Thoracic aorta (tissue), 2 donors: ENCODE measurements at places on chromosomes 3 and 15. TPM values are rescaled to one million over a fixed set of nuclear protein-coding genes. Genes with fewer than 3 reads are reported as not detected.

The LYSMD2 gene
- total RNA-seq: 16.8 TPM

The TMEM45A gene
- 21.1 TPM for total RNA-seq

The HIGD2B gene
- not detected for total RNA-seq

The SNX22 gene
- 0.27 TPM for total RNA-seq

The FANCD2 gene
- 1.3 TPM for total RNA-seq

The GPR156 gene
- 0.35 TPM for total RNA-seq

The SCN11A gene
- not detected for total RNA-seq

The PLSCR5 gene
- not detected for total RNA-seq

The ZNF80 gene
- total RNA-seq: not detected

The GDPGP1 gene
- 23.4 TPM for total RNA-seq

The NECTIN3 gene
- total RNA-seq: 42.2 TPM

The LYZL4 gene
- total RNA-seq: not detected

The PDZRN3 gene
- total RNA-seq: 140 TPM

The CLSTN2 gene
- 7.6 TPM for total RNA-seq

The SCAANT1 gene
- total RNA-seq: not detected

The P3H2 gene
- total RNA-seq: 28.4 TPM

The CAPN3 gene
- 19.8 TPM for total RNA-seq

The COL8A1 gene
- 253 TPM for total RNA-seq

The GOLGA6C gene
- not detected for total RNA-seq

The ANKRD34C gene
- not detected for total RNA-seq

The SLC22A14 gene
- total RNA-seq: not detected

The LRTM1 gene
- total RNA-seq: not detected

GRCh38 chr15:39287322-39288195 lies 293.3 kb upstream of the THBS1 start:
- H3K27me3 ChIP-seq: no peaks in the 10 kb centered on the region
- H3K36me3 ChIP-seq: no peaks in the 10 kb centered on the region
- H3K4me1 ChIP-seq: no peaks in the 10 kb centered on the region
- no peak overlapping the region for H3K4me3 ChIP-seq
- DNase-seq: no peak
- H3K27ac ChIP-seq: no peak overlapping the region

- H3K27ac ChIP-seq: peak overlapping the region; percentile 88
- H3K36me3 ChIP-seq: peaks cover 6% of the 10 kb centered on the region
Observed at GRCh38 chr3:15099364-15100098, 583 bp upstream of the RBSN start.

DNA sequence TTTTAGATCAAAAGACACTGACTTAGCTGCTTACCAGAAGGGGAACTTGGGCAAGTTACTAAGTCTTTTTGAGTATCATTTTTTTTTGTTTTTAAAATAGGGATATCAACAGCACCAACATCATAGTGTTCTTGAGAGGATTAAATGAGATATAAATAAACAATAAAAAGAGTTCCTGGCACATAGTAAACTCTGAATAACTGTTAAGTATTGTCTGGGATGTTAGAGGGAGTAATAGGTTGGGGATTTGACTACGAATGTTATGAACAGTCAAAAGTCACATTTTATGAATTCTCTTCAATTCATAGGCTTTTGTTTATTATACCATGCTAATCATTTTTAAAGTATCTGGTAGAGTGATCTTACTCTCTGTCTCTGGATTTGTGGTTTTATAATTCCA lies 37.8 kb upstream of the FAH start:
- H3K36me3 ChIP-seq: no peaks in the 10 kb centered on the region
- no peak overlapping the region for H3K27ac ChIP-seq
- no peak overlapping the region for H3K4me3 ChIP-seq
- H3K4me1 ChIP-seq: no peaks in the 10 kb centered on the region

- H3K4me1 ChIP-seq: no peaks in the 10 kb centered on the region
- no peak overlapping the region for H3K4me3 ChIP-seq
- DNase-seq: no peak
- no peaks in the 10 kb centered on the region for H3K36me3 ChIP-seq
- H3K27ac ChIP-seq: no peak overlapping the region
Observed at GRCh38 chr3:42736081-42736480, 33.5 kb upstream of the HHATL start.

DNA sequence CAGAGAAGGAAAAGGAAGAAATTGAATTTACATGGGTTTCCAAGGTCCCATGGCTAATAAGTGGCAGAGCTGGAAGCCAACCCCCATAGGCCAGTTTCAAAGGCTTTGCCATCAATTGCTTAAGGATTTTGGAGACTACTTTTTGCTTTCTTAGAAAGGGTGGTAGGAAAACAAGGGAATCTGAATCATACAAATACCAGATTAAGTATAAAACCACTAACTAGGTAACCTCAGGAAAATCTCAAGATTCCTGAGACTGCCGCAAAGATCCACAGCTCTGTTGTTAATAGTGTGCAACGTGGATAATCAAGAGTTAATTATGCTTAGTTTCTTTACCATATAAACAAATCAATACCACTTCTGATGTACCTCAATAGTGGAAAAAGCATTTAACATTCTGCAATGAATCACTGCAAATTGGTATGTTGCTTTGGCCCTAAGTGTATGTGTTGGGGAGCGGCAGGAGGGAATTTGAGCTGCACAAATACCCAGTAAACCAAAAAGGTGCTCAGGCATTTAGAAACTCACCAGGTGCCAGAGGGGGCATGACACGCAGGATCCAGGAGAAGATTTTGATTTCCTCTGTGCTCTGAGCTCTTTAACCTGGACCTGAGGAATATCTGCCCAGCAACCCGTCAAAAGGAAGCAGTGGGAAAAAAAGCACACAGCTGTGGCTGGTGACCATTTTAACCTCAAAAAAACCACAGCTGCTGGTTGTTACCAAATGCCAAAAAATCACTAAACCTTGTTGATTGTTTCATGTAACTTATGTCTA lies 22.0 kb downstream of the AADAC start:
- no peak for DNase-seq
- no peak overlapping the region for H3K27ac ChIP-seq
- H3K4me3 ChIP-seq: no peak overlapping the region

DNA sequence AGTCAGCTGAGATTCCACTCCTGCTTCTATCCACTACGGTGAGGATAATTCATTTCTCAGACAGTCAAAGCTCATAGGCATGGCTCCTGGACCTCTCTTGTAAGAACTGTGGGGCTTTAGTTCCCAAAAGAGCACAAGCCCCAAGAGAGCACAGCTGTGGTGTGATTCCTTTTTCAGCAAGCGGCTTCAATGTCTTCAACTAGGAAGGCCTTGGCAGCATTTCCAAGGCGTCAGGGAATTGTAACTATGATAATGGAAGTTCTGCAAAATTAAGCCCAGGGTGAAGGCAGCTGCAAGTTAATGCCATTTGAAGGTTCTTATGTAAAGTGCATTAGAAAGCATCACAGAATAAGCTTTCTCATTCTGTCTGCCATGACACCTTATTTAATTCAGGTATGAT lies 657.1 kb downstream of the GRM7 start:
- no peak for DNase-seq
- no peaks in the 10 kb centered on the region for H3K27me3 ChIP-seq
- H3K36me3 ChIP-seq: no peaks in the 10 kb centered on the region

GRCh38 chr3:170358042-170359010 lies 811 bp downstream of the SKIL start:
- peak; percentile 32 for DNase-seq
- no peaks in the 10 kb centered on the region for H3K27me3 ChIP-seq
- H3K4me3 ChIP-seq: peak overlapping the region; percentile 98
- no peaks in the 10 kb centered on the region for H3K36me3 ChIP-seq

GRCh38 chr3:85979034-85979433 lies 1011.9 kb downstream of the VGLL3 start:
- no peak overlapping the region for H3K27ac ChIP-seq
- no peak for DNase-seq
- no peak overlapping the region for H3K4me3 ChIP-seq
- no peaks in the 10 kb centered on the region for H3K27me3 ChIP-seq

DNA sequence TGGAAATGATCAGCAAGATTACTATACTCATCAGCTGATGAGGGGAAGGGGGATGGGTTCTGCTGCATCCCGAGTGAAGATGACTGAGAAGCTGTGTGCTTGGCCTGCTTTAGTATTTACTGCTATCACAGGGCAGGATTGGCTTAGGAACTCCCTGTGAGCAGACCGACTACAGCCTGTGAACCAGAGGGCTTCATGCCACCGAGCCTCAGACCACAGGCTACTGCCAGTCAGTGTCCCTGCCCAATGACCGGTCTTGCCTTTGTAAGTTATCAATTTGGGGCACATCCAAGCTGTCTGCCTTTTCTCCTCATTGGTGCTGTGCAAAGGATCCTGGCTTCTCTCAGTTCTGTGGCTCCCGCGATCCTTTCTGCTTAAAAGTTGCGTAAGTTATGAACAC lies 71.5 kb downstream of the PDCD6IP start:
- DNase-seq: no peak
- peaks cover 9% of the 10 kb centered on the region for H3K36me3 ChIP-seq
- H3K27me3 ChIP-seq: no peaks in the 10 kb centered on the region

GRCh38 chr3:187997490-187997889 lies 156.5 kb upstream of the LPP start:
- H3K27ac ChIP-seq: no peak overlapping the region
- H3K4me3 ChIP-seq: no peak overlapping the region
- DNase-seq: no peak
- no peaks in the 10 kb centered on the region for H3K27me3 ChIP-seq
- H3K36me3 ChIP-seq: no peaks in the 10 kb centered on the region

DNA sequence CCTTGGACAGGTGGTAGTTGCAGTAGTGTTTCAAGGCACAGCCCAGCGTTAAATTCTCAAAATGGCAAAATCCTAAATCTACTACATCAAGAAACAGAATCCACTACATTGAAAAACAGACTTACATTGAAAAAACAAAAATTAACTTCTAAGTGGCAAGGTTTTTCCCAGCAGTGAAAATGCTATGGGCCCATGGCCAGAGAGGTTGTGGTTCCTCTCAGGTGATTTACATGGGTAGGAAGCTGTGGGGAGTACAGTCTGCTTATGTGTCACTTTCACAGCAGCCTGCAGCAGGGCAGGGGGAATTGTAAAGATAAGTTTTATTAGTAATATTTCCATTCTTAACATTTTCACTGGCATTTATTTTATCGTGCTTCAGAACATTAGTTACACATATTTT lies 24.9 kb downstream of the TTC14 start:
- H3K4me1 ChIP-seq: no peaks in the 10 kb centered on the region
- no peak overlapping the region for H3K4me3 ChIP-seq
- DNase-seq: no peak

DNA sequence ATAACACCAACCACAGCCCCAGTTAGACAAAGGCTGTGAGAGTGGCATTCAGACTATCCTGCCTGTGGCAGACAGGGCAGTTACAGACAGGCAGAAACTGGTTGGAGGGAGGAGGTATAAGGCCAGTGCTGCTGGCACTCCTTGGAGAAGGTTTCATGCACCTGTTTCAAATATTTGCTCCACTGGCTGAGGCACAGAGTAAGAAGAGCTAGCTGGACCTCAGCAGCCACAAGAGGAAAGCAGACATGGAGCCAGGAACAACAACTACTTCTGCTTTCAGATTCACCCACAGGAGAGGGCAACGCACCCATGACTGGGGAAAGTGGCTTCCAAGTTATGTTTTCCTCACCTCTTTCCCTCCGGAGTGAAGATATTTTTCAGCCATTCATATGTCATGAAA lies 11.5 kb upstream of the PRKAR2A start:
- H3K27me3 ChIP-seq: no peaks in the 10 kb centered on the region
- no peak overlapping the region for H3K27ac ChIP-seq
- no peaks in the 10 kb centered on the region for H3K4me1 ChIP-seq
- H3K4me3 ChIP-seq: no peak overlapping the region

DNA sequence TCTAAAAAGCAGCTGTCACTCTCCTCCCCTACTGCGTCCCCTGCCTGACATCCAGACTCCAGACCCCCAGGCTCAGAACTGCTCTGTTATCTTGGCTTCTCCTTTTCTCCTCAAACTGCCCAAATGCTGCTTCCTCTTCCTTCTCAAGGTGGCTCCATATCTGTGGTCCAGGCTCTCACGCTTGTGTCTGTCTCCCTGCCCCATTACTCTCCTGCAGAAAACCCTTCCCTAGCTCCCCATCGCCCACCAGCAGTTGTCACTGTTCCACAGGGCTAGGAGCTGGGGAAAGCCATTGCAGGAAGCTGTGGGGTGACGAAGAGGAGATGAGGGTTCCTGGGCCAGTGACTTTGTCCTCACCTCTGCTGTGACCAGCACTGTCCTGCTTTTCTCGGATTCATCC lies 30.7 kb upstream of the CGNL1 start:
- H3K4me3 ChIP-seq: no peak overlapping the region
- no peaks in the 10 kb centered on the region for H3K4me1 ChIP-seq
- H3K27me3 ChIP-seq: no peaks in the 10 kb centered on the region
- no peaks in the 10 kb centered on the region for H3K36me3 ChIP-seq
- H3K27ac ChIP-seq: no peak overlapping the region
- no peak for DNase-seq

- H3K36me3 ChIP-seq: no peaks in the 10 kb centered on the region
- no peaks in the 10 kb centered on the region for H3K27me3 ChIP-seq
- no peak overlapping the region for H3K27ac ChIP-seq
- H3K4me3 ChIP-seq: no peak overlapping the region
- H3K4me1 ChIP-seq: no peaks in the 10 kb centered on the region
Observed at GRCh38 chr3:118573912-118574311, 460.7 kb downstream of the IGSF11 start.

- no peak for DNase-seq
- H3K4me3 ChIP-seq: no peak overlapping the region
- no peak overlapping the region for H3K27ac ChIP-seq
- no peaks in the 10 kb centered on the region for H3K36me3 ChIP-seq
- H3K27me3 ChIP-seq: no peaks in the 10 kb centered on the region
Observed at GRCh38 chr3:47228088-47228487, 54.5 kb downstream of the KIF9 start.

DNA sequence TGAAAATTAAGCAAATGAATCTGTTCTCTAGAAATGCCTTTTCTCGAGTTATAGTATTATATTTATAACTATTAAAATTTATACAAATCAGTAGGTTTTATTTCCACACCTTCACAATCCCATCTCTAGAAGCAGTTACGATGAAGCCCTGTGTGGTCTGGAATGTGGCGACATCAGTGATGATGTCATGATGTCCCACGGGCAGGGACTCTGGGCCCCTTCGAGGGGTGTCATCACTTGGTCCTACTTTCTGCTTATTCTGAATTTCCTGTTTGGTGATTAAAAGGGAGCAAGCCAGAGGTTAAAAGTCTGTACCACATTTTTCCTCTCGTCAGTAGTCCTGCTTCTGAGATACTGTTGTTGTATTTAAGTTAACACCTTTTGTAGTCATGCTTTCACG lies 67.4 kb downstream of the PIK3R4 start:
- H3K4me1 ChIP-seq: no peaks in the 10 kb centered on the region
- no peak for DNase-seq
- peaks cover 32% of the 10 kb centered on the region for H3K36me3 ChIP-seq
- H3K27me3 ChIP-seq: no peaks in the 10 kb centered on the region
- H3K27ac ChIP-seq: no peak overlapping the region

- no peak overlapping the region for H3K4me3 ChIP-seq
- no peak overlapping the region for H3K27ac ChIP-seq
- H3K36me3 ChIP-seq: no peaks in the 10 kb centered on the region
- no peaks in the 10 kb centered on the region for H3K27me3 ChIP-seq
- no peak for DNase-seq
Observed at GRCh38 chr15:75031848-75032247, 8.5 kb downstream of the PPCDC start.

GRCh38 chr3:32194653-32195052 lies 43.8 kb upstream of the CMTM8 start:
- no peak overlapping the region for H3K27ac ChIP-seq
- H3K36me3 ChIP-seq: no peaks in the 10 kb centered on the region
- no peak for DNase-seq
- H3K27me3 ChIP-seq: no peaks in the 10 kb centered on the region
- no peaks in the 10 kb centered on the region for H3K4me1 ChIP-seq
- H3K4me3 ChIP-seq: no peak overlapping the region

- H3K27ac ChIP-seq: no peak overlapping the region
- no peaks in the 10 kb centered on the region for H3K4me1 ChIP-seq
- H3K27me3 ChIP-seq: no peaks in the 10 kb centered on the region
- peaks cover 11% of the 10 kb centered on the region for H3K36me3 ChIP-seq
- no peak for DNase-seq
Observed at GRCh38 chr3:142165194-142165593, 15.8 kb upstream of the TFDP2 start.
